ENCODE measurements at places on chromosomes 7 and 10.

DNA sequence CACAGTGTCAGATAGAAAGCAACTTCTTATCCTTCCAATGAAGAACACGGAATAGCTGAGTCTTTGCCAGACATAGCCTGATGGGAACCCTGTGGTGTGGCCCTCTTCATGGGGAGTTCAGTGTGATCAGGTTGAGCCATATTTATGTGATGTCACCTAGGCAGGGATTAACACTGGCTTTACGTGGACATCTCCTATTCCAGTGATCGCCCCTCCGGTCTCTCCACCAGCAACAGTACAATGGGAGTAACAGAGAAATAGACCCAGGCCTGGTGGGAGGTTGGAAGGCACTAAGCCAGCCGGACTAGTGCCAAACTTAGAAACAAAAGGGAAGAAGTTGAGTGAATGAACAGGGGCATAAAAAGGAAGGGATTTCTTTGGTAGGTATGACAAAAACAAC lies 358.1 kb downstream of the PRPF18 start:
- no peak for DNase-seq

DNA sequence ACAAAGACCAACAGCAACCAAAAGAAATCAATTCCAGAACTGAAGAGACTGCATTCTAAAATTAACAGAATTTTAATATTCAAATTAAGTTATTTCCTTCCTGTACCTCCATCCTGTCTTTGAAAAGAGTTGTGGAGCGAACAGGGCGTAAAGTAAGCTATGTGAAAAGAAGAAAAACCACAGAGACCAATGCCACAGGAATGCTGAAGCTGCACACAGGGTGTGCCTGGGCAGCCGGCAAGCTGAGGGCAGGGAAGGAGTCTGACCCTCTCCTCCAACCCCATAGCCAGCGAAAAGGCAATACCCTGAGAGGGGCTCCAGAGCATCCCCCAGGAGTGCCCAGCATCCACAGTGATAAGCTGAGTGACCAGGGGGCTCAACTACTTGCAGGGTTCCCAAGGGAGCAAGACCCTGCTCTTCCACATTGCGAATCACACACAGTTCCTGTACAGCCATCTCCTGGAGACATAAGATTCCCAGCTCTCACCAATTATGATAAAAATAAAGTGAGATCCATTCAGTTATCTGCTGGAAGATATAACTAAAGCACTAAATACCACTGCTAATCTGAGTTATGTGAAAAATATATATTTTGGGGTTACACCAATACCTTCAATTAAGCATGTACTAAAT lies 93.8 kb downstream of the PARD3 start:
- no peak for DNase-seq

DNA sequence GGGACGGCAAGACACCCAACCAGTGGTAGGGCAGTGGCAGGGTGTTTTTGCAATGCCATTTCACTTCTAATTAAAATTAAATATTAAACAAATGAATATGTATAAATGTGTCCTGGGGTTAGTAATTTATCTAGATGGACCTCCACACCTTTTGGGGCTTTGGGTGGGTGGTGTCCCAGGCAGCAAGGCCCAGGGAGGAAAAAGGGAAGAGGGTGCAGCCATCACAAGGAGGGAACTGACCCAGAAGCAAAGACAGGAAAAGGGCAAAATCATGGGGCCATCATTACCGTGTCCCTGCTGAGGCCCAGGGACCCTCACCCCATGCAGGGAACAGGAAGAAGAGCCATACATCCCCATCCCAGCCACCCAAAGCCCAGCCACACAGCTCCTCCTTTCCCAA lies 204.6 kb downstream of the GRID1 start:
- no peak for DNase-seq

DNA sequence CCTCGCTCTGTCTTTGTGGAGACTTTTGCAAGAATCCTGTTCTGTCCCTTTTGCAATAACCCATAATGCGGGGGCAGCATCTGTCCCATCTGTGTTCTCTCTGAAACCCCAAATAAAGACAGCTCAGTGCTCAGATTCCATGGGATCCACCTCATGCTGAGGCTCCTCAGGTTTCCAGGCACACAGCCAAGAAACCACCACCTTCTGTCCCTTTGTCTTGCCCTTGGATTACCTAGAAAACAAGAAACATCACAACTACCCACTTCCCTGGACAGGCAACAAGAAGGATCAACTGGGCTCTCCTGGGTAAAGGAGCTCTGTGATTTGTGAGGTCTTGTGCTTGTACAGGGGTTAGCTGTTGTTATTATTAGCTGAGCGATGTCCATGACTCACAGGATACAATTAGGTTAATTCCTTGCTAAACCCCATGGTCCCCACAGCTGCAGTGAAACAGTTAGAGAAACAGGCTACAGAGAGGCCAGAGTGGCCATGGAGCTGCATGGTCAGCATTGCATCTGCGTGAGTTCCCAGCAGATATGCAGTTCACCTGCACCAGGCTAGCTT lies 50.2 kb downstream of the CXCL12 start:
- no peak for DNase-seq

- DNase-seq = no peak
These were observed 569.5 kb upstream of the LRRN3 start for GRCh38 chr7:110521357-110521911.

Data from cortex of kidney (tissue), 1 donor.